ENCODE measurements at places on chromosomes 7 and 10.

GRCh38 chr7:47513741-47514241 is 68.1 kb downstream of the TNS3 start:
- no peak for DNase-seq

GRCh38 chr7:141585592-141586510 is 34.6 kb downstream of the AGK start:
- DNase-seq = peak; percentile 75

DNA sequence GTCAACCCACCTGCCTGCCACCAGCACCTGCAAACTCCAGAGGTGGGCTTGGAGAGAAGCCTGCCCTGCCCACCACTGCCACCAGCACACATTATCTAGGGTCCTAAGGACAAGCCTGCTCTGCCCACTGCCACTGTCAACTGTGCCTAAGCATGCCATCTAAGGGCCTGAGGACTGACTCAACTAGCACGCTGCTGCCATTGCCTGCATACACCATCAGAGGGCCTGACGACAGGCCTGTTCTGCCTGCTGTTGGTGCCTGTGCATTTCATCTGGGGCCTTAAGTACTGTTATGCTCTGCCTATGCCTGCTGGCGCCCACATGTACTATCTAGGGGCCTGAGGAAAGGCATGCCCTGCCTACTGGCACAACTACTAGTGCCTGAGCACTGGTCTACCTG is 27.0 kb upstream of the LRRD1 start:
- DNase-seq = no peak

GRCh38 chr7:13041368-13041988 is 354.0 kb downstream of the ARL4A start:
- DNase-seq = no peak

- DNase-seq = no peak
Observed at GRCh38 chr7:78691584-78691983, 761.9 kb downstream of the MAGI2 start.

DNA sequence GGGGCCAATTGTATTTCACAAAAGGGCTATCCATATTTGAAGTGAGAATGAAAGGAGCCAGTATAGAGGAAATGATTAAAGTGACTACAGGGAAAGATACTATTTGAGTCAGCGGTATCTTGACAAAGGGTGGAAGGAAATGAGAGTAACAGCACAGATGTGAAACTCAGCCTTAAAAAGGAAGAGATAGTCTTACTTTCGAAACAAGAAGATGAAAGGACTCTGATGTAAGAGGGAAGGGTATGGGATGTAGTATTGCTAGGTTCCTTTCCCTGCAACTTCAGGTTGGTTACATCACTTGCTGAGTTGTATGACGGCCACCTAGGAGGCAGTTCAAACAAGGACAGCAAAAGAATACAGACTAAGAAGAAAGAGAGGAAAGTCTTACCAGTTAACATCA is 13.7 kb downstream of the CISD1 start:
- DNase-seq = no peak

GRCh38 chr10:28981007-28981406 is 303.7 kb downstream of the BAMBI start:
- DNase-seq = no peak

DNA sequence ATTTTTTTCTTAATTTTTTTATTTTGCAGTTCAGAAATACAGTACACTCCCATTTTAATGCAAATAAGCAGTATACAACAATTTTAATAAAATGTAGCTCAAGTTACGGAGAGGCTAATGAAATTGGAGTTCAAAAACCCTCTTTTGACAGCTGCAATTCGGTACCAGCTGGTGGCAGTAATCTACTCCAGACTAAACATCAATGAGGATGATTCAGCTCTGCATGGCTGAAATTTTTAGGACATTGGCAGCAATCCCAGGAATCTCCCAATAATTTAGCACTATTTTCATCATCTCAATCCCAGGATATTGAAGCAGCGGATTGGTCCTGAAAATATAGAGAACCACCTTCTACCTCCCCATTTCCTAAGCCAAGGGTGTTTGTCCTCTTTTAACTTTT is 278.8 kb downstream of the CACNA2D1 start:
- DNase-seq = peak; percentile 21

DNA sequence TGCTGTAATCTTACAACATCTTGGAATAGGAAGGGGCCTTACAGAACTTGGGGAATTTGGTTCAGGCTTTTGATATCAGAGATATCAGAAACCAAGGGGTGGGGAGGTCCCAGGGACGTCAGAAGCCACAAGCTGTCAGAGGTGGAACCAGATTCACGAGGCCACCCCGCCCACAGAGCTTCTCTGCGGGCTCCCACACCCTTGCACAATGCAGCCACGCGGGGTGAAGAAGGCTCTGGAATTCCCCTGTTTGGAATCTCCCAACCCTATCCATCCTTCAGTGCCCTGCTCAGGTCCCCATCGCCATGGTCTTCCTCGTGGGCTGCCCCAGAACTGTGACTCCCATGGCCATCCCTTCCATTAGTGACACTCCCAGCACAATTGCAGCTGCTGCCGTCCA is 247.1 kb upstream of the SHH start:
- DNase-seq = no peak

DNA sequence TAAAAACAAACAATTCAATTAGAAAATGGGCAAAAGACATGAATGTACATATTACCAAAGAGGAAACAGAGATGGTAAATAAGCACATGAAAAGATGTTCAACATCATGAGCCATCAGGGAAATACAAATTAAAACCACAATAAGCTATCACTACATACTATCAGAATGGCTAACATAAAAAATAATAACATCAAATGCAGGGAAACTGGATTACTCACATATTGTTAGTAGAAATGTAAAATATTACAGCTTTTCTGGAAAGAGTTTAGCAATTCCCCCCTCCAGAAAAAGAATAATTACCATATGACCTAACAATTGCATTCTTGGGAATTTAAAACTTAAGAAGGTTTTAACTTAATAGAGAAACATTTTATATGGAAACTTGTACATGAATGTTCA is 232.9 kb upstream of the MTPN start:
- no peak for DNase-seq

DNA sequence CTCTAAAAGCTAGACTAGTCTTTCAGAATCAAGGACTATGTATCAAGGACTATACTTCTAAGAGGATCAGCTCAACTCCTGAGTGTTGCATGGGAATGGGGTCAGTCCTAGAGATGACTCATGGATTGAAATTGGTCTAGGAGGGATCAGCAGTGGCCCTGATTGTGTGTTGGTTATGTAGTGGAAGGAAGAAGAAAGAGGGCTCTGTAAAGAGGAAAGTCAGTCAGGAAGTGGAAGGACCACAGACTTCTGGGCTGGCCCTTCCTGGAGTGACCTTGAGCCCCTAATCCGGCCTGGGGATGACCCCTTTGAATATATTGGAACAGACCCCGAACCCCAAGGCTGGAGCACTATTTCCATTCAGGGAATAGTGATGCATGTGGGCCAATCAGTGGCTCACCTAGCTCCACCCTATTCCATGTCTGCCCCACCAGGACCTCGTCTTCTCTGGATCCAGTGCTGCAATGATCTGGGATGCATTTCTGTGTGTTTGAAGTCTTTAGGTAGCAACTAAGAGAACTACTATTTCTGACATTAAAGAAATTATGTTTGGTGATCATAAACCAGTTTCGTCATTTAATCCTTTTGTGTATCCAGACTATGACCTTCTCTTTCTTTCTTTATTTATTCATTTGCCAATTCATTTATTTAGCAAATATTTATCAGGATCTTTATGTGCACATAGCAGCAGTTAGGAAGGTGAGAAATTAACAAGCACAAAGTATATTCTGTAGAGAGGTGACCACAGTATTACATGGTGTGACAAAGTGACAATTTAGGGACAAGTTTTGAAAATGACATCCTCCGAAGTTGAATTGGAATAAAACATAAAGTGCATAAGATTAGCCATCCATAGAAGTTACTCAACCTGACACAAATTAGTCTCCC is 48.6 kb upstream of the KIF5B start:
- no peak for DNase-seq

GRCh38 chr10:29794776-29795611 is 160.2 kb upstream of the SVIL start:
- no peak for DNase-seq

GRCh38 chr10:120641695-120642094 is 184.7 kb downstream of the PLPP4 start:
- DNase-seq = no peak

DNA sequence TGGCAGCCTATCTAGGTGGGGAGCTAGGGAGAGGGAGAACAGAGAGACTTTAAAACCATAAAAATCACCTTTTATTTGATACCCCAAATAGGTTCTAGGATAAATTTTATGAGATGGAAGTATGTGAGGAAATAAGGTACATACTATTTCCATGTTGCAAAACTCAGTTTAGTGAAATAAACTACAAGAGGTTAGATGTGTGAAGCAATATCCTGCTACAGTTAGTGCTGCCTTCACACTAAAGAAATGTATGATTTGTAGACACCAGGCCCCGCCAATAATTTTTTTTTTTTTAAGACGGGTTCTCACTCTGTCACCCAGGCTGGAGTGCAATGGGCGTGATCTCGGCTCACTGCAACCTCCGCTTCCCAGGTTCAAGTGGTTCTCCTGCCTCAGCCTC is 34.4 kb upstream of the RSBN1L start:
- DNase-seq = no peak

GRCh38 chr10:63634488-63635065 is 113.4 kb downstream of the REEP3 start:
- DNase-seq = no peak

DNA sequence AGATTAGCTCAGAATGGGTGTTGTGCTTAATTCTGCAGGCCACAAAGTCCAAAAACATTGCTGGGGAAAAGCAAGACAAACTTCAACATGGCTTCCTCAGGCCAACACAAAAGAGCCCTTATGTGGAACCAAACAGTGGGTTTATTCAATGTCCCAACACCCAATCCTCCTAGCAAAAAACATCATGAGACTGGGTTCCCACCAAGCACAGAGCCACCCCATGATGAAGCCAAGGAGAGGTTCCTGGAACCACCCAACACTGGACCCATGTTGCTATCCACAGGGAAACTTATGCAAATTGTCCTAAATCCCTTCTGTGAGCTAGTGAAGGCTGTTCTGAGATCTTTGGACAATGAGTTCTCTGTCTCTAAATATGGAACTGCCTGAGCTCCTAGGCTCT is 24.0 kb downstream of the SLC25A13 start:
- DNase-seq = no peak

DNA sequence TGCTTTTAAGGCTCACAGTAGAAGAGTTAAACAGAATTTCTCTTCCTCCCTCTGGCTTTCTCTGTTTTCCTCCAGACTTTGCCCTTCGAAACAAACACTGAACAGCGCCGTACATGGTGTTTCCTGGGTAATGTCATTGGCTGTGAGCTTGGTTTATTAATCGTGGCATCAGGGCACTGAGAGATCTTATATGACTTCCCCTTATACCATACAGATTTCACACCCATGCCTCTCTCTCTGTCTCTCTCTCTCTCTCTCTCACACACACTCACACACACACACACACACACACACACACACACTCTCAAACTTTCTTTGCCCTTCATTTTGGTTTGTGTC is 195.5 kb downstream of the CREB5 start:
- DNase-seq = no peak

Measured in AG04449 (cell line).